ENCODE measurements at places on chromosomes 5 and 9.

GRCh38 chr9:123135430-123135829 lies 102.0 kb downstream of the GPR21 start:
- no peak for DNase-seq

DNA sequence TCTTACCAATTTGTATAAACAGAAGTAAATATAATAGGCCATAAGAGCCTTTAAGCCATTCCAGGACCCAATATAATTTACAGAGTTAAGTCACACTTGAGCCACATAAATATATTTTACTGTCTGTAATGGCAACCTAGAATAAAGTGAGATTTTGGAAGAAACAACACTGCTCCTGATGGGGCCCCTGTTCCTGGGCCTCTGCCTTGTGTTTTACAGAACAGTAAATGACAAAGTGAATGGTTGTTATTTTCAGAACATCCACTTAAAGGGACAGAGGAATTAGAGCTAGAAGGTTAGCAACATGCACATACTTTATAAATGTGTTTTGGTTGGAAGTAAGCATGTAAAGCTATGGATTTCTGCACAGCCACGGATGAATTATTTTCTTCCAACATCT lies 3.6 kb downstream of the PTGER4 start:
- DNase-seq: no peak

DNA sequence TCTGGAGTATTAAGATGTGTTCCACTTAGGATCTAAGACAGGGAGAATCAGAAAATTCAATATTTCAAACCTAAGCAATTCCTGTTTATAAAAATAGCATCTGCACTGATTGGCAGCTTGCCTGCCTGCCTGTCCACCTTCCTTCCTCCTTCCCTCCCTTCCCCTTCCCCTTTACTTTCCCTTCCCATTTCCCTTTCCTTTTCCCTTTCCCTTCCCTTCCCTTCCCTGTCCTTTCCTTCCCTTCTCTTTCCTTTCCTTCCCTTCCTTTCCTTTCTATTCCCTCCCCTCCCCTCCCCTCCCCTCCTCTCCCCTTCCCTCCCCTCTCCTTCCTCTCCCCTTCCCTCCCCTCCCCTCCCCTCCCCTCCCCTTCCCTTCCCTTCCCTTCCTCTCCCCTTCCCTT lies 40.8 kb downstream of the PRDM6 start:
- DNase-seq: no peak

DNA sequence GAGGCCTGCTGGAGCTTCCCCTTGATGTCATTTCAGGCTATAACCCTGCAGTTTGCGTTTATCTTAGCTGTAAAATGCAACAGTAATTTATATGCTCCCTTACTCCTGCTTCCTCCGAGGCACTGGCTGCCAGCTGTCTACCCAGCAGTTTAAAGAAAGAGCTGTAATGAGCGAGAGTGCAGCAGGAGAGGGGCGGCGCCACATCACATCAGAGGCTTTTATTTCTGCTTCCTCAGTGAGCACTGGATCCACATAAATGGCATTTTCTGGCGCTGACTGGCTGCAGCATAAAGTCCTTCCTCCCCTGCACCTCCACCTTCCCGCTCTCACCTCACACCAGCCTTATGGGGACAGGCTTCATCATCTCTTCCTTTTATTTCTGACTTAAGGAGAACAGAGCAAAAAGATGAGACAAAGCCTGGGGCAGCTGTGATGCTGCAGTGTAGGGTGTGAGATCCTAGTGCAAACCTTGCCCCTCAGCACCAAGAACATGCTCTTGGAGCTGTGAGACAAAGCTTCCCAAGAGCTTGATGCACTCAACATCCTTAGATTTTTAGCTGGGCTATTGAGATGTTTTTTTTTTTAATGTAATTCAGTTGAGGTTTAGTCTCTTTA lies 829.6 kb upstream of the ZNF608 start:
- peak; percentile 69 for DNase-seq

DNA sequence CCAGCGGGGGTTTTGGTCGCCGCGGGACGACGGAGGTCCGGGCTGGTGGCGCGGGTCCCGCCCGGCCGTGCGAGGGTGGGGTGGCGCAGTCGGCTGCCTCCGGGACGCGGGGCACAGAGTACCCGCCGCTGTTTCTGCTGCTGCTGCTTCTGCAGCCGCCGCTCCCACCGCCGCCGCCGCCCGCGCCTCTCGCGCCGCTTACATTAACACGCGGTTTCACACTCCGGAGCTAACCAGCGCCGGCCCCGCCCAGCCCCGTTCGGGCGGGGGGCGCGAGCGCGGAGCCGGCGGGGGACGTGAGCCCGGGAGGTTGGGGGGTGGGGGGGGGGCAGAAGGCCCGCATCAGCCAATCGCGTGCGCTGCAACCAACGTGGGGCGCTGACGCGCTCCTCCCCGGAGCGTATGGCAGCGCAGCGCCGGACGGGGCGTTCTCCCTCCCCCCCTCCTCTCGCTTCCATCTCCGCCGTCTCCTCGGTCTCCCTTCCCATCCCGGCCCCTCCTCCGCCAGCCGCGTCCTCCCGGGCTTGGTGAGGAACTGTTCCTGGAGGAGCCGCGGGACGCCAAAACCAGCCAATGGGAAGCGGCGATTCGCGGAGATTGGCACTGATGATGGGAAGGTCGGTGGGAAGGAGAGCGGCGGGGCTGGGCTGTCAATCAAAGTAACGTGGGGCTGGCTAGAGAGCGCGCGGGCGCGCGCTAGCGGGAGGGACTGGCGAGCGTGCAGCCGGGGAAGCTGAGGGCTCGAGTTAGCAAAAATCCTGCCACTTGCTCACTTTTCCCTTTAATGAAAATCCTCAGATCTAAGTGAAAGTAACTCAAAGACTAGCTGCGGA lies at the start of gene TLE1:
Gene TLE1 (minus strand): TSS at position 205 of the 833 bp plus-strand sequence. CDS start 1,307 bp downstream, outside the sequence.
- DNase-seq: peak; percentile 100

- DNase-seq: no peak
Observed at GRCh38 chr9:19032406-19032805, 603 bp downstream of the SAXO1 start.

GRCh38 chr5:133870661-133871060 lies 97.8 kb downstream of the C5orf15 start:
- no peak for DNase-seq
